ENCODE measurements at places on chromosomes 7 and 10. TPM values are rescaled to one million over a fixed set of nuclear protein-coding genes. Genes with fewer than 3 reads are reported as not detected.

The TUBB8 gene
- not detected for total RNA-seq

The CPA4 gene
- total RNA-seq, result not detected

DNA sequence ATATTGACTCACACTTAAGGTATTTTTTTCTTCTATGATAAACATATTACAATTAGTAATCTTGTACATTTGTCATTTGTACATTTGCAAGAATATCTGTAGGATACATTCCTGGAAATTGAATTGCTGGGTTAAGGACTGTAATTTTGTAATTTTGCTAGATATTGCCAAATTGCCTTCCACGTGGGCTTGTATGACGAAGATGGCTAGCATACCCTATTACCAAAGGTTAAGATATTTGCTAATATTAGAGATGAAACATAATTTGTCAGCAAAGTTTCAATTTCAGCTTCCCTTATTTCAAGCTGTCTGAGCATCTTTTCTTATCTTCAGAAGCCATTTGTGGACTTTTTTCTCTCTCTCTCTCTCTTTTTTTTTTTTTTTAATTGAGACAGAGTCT is 1.0 kb upstream of the LYZL2 start:
- DNase-seq, result no peak

GRCh38 chr7:88835147-88835728 is 39.7 kb upstream of the TEX47 start:
- DNase-seq, result peak; percentile 29

The MOGAT3 gene
- total RNA-seq, result 58.3 TPM

DNA sequence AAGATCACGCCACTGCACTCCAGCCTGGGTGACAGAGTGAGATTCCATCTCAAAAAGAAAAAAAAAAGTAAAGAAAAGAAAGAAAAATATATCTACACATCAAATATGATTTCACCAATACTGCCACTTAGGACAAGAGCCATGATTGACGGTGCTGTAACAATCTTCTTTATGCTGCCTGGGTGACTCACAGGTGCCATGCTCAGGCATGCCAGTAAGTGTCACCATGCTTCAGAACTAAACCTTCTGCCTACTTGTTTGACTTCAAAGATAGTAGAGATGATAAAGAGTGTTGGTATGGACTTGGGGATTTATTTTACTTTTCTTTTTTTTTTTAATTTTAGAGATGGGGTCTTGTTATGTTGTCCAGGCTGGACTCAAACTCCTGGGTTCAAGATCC is 33.6 kb upstream of the DNMBP start:
- no peak for DNase-seq

GRCh38 chr7:117072620-117073118 is 119.4 kb downstream of the ST7 start:
- no peak for DNase-seq
